ENCODE measurements at places on chromosomes 4 and X.

GRCh38 chr4:174012135-174012885 is 271.2 kb downstream of the FBXO8 start:
- DNase-seq, result no peak

- no peak for DNase-seq
These were observed 182.6 kb upstream of the PUDP start for GRCh38 chrX:7330556-7330955.

DNA sequence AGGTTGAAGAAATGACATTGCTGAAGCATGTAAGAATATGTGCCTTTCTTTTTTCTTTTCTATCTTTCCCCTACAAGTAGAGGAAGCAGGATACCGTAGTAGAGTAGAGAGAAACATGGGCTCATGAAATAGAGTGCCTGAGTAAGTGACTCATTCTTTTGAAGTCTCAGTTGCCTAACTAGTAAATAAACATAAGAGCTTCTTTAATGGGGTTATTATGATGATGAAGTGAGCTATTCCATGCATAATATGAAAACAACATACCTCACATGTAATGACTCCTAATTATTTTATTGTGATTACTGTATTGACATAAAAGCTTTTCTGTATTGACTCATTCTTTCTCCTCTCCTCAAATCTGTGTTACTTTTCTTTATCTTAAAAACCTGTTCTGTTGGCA is 1538.2 kb downstream of the TECRL start:
- no peak for DNase-seq

GRCh38 chr4:138561906-138562305 is 319.8 kb upstream of the SLC7A11 start:
- no peak for DNase-seq

DNA sequence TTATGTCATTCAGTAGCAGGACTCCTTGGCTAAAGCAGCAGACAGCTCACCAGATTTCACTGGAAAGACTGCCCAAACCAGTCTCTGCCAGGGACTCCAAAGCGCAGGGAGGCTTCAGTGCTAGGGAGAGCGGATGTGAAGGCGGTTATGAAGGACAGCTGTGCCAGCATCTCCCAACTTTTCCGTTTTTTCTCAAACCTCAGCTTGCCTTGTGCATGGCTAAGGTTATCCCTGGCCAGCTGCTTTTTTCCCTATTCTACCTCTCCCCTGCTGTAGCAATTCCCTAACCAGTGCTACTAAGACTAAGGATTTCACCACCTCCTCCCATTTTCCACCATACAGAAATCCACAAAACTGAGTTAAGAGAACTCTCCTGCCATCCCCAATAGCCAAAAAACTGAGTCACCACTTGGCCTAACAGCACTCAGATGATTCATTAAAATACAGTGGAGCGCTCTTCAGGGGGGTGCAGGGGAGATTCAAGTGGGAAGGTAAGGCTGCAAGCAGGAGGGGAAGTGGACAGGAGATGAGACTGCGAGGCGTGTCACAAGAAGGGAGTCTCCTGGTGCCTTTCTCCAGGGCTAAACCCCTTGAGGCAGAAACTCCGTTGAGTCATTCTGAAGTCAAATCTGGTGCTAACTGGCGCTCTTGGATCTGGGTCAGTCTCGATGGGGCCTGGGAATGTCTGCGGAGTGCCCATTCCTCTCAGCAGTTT is 90.7 kb downstream of the PALLD start:
- no peak for DNase-seq

Measured in thoracic aorta (tissue), 2 donors.